DMS 273 treated with DMSO at 0.1 percent for 48 hours (cell line): ENCODE measurements at places on chromosomes 2 and 18.

- DNase-seq, result no peak
Observed at GRCh38 chr2:108988796-108989713, at the start of gene EDAR. TSS of gene EDAR (minus strand) at chr2:108989220. CDS start at chr2:108931014, 58,206 bp downstream.

DNA sequence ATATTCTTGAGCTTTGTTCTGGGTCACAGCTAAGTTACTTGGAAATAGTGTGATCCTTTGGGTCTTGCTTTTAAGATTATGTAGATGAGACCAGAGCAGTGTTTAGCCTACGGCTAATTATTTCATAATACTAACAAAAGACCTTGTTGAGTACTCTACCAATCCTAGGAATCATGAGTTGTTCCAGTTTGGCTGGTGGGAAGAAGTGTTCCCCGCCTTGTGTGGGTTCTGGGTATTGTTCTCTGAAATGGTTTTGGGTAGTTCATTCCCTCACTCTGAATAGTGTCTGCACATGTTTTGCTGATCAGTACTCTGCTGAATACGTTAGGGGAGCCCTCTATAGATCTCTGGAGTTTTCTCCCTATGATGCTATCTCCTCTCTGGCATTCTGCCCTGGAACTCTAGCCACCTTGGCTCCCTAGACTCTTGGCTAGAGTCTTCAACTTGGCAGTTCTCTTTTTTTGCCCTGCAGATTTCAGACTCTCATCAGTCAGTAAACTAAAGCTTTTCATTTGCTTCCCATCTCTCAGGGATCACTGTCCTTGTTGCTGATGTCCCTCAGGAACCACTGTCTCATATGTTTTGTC is 48.4 kb downstream of the NEMP2 start:
- DNase-seq, result no peak

GRCh38 chr18:35026407-35027061 is 14.7 kb upstream of the MAPRE2 start:
- DNase-seq, result peak; percentile 5

DNA sequence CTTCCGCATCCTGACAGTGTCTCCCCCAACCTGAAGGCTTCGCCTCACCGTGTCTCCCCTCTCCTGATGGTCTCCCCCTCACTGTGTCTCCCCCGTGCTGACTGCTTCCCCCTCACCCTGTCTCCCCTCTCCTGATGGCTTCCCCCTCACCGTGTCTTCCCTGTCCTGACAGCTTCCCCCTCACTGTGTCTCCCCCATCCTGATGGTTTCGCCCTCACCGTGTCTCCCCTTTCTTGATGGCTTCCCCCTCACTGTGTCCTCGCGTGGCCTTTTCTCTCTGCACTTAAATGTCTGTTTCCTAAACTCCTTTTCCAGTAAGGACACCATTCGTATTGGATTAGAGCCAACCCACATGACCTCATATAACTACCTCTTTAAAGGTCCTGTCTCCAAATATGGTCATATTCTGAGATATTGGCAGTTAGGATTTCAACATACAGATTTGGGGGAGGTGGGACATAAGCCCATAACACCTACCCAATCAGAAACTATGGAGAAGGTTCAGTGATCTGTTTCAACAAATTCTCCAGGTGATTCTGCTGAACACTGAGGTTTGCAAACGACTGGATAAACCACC is 47.9 kb upstream of the RAB27B start:
- no peak for DNase-seq

DNA sequence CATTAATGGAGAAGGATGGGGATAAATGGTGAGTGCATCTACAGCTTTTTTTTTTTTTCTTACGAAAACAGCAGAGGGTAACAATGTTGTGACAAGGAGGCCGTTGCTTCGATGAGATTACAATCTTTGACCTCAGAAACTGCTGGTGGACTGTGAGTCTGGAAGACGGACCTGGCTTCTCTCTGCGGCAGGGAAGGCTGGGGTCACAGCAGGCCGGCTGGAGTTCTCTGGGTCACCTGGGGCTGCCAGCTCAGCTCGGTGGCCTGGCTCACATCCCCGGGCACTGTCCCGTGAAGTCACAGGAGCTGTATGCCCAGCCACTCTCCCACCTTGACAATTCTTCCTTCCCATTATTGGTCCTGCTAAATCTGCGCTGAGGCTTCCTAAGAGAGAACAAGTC is 160.8 kb downstream of the ACKR3 start:
- DNase-seq, result no peak

DNA sequence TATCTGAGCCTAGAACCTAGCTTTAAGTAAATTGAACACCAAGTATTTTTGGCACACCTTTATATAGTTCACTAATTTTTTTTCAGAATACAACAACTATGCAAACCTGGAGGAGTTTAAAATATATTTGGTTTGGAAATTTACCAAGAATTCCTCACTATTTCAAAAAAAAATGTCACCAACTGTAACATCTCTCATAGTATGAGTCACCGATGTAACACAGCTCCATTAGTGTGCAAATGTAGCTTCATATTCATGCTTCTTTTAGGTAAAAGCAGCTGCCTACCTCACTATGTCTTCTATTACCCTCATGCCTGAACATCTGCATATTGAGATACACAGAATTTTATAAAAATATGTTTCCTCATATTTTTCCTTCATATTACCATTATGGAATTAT is 80.5 kb downstream of the NRXN1 start:
- no peak for DNase-seq

GRCh38 chr18:3230401-3231334 is 10.9 kb upstream of the MYOM1 start:
- DNase-seq, result no peak

GRCh38 chr2:61157371-61158003 is 4.5 kb upstream of the C2orf74 start:
- no peak for DNase-seq

GRCh38 chr2:234974501-234975385 is 22.9 kb downstream of the SH3BP4 start:
- DNase-seq, result no peak

- no peak for DNase-seq
Observed at GRCh38 chr2:145931781-145932395, 1412.0 kb upstream of the ZEB2 start.

GRCh38 chr2:64943387-64944150 is 45.6 kb upstream of the SLC1A4 start:
- DNase-seq, result no peak

- DNase-seq, result no peak
Observed at GRCh38 chr2:161141033-161141432, 19.2 kb upstream of the TANK start.

DNA sequence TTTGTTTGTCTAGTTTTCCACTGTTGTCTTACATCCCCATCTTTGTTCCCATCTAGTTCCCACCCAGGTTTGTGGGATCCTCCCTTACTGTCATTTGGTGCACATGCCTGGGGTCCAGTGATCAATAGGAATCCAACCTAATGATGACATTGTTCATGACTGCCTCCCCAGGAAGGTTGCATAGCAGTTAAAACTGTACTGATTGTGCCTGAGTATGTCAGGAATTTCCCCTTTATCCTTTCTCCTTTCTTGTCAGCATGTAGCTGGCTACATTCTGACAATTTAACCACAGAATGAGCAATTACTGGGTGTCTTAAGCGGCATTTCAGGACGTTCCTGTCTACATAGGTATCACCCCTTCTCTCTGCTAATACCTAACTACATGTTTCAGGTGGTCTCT is 653.0 kb downstream of the CNTNAP5 start:
- DNase-seq, result no peak

DNA sequence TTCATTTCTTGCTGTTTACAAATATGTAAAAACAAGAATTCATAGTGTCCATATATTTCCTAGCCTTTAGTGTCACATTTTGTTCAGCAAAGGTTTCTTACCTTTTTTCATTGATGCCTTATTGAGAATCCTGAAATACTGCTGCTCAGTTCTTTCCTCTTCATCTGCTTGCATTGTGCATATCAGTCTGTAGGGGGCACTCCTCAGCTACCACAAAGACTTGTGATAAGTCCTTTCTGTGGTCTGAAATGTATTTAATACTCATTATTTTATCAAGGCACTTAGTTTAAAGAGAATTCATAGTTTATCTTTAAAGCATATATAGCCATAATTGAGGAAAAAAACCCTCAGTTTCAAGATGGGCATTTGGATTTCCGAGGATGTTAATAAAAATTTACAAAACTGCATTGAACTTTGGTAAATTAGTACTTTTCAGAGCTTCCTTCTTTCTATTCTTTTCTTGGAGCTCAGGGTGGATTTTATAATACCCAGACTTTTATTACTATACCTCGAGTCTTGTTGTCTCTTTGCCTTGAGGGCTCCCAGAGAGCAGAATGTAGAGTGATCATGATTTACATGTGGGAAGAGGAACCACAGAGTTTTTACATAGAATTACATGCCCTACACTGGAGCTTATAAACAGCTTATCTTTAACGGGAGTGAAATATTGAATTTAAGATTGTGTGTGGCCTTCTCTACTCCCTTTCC is 570.1 kb downstream of the PLCL1 start:
- DNase-seq, result peak; percentile 11

DNA sequence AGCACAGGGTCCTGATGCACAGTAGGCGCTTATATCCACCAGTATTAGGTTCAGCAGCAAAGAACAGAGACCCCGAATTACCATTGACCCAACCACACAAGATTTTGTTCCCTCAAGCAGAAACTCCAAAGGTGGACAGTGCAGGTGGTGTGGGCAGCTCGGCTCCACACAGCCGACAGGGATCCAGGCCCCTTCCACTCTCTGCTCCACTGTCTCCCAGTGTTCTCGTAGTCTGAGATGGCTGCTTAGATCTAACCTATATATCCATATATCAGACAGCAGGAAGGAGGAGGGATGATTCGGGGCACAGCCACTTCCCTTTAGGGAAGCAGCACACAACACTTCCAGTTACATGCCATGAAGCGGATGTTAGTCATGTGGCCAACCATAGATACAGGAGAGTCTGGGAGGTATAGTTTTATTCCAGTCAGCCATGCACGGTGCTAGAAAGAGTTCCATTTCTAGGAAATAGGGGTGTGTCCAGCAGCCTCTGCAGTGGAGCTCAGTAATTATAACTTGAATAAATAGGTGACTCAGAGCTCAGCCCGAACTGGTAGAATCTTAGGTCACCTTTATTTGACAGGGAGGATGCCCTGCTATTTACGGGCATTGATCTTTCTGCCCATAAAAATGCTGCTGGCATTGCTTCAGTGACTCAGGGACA is 158.9 kb downstream of the TWIST2 start:
- no peak for DNase-seq

GRCh38 chr2:134564549-134564948 is 154.3 kb downstream of the TMEM163 start:
- DNase-seq, result no peak

GRCh38 chr18:41996020-41996419 is 41.0 kb downstream of the PIK3C3 start:
- DNase-seq, result no peak

DNA sequence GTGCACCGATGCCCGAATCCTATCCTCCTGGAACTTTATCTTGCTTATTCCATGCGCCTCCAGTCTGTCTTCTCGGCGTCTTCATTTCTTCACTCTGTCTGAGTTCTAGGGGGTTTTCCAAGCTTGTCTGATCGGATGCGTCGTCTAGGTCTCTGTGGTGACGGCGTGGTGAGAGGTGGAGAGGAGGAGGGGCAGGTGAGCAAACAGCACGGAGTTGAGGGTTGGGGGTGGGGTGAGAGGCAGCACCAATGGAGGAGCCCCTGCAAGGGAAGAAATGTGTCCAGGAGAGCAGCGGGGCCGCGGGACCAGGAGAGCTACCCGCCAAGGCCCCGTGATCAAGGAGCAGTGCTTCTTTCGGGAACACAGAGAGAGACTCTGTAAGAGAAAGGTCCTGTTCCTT is 131.3 kb upstream of the TWIST2 start:
- no peak for DNase-seq

DNA sequence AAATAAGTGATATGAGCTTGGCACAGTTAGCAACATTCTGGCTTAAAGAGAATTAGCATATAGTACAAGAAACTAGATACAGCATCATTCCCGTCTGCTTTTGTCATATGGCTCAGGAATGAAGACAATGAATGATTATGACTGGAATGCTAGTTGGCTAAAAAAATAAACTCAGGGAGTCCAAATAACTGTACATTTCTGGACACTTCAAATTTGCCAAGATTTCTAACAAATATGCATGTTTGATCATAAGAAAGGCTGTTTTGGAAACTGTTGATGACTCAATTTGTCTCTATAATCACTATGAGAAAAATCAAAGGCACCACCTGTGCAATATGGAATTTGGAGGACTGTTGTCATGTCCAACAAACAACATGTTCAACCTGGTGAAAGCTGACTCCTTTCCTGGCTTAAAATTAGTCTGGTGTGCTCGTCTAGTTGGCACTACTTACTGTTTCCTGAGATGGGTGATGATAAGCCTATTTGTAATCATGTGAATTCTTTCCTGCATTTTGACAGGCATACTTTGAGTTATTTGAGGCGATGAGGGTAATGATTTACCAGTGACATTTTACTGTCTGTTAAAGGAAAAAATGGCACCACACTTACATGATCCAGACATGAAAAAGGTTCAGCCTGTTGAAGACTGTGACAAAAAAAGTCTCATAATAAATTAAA is 133.9 kb upstream of the CDH20 start:
- no peak for DNase-seq

- DNase-seq, result no peak
Observed at GRCh38 chr18:55090564-55091188, 131.4 kb upstream of the CCDC68 start.

DNA sequence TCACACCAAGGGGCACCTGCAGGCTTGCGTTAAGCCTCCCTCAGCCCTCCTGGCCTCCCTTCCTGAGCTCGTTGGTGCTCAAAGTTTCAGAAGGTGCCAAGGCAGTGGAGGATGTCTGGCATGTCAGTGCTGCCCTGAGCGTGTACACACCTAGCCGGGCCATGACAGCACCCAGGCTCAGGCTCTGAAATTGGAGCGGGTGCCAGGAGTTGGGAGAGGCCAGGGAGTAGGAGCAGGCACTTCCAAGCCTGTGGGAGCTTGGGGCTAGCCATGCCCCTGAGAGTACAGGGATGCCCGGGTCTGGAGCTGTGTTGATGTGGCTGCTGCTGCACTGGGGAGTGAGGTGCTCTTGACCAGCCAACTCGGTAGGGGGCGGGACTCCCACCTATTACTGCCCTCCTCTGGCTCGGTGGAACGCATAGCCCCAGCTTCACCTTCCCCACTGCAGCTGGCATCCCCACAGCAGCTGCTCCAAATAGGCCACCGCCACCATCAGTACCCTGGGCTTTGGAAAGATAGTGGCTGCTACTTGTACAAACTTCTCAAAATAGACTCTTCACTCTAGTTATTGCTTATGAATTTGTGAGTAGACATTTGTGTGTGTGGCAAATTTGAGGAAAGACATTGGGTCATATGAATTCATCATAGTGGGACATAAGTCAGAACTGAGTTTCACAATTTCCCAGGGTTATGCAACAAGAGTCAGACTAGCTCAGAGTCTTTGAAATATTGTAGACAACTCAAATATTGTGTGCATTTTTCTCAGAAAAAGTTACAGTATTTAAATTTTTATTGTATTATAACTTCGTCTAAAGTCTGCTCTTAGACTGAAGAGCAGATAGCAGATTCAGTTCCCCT is 6.8 kb upstream of the PCARE start:
- no peak for DNase-seq

GRCh38 chr2:217905395-217905794 is 97.4 kb downstream of the TNS1 start:
- DNase-seq, result no peak

GRCh38 chr2:54029721-54030395 is 59.1 kb upstream of the PSME4 start:
- peak; percentile 77 for DNase-seq

GRCh38 chr2:145740302-145740701 is 1220.4 kb upstream of the ZEB2 start:
- no peak for DNase-seq

- no peak for DNase-seq
Observed at GRCh38 chr2:30459140-30459539, 12.1 kb downstream of the LCLAT1 start.

GRCh38 chr2:59177748-59178147 is 936.6 kb upstream of the FANCL start:
- DNase-seq, result peak; percentile 30

GRCh38 chr18:519019-519879 is 18.7 kb upstream of the COLEC12 start:
- no peak for DNase-seq
